ENCODE measurements at places on chromosomes 4 and X. TPM values are rescaled to one million over a fixed set of nuclear protein-coding genes. Genes with fewer than 3 reads are reported as not detected.

SERPINA7 gene
- 0.18 TPM for polyA plus RNA-seq

ATOH1 gene
- not detected for polyA plus RNA-seq

- no peak for DNase-seq
Measured at GRCh38 chr4:162221148-162221547, 57.3 kb upstream of the FSTL5 start.

GRCh38 chrX:121301356-121301755 lies 253.9 kb downstream of the GLUD2 start:
- DNase-seq = no peak

STAG2 gene
- 143 TPM for polyA plus RNA-seq

RNF128 gene
- 14.7 TPM for polyA plus RNA-seq

TRAM1L1 gene
- polyA plus RNA-seq = 17.3 TPM

- no peak for DNase-seq
Measured at GRCh38 chr4:7530932-7531639, 96.4 kb upstream of the PSAPL1 start.

DNA sequence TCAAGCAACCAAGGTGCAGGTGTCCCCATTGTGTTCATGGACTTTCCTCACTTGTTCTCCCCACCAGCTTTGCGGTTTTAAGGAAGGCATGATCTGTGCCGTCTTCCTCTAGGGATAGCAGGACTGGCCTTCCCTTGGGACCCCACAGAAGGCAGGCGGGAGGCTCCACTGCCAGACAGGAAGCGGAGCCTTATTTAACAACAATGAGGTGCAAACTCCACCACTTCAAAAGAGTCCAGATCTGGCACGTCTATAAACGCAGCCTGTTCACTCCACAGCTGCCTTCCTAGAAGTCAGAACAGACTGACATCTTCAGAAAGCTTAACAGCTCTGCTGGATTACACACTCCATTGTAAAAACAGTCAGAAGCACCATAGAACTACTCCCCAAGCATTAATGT lies 1.7 kb upstream of the GPR143 start:
- no peak for DNase-seq

GRCh38 chr4:156816360-156816755 lies 155.2 kb downstream of the PDGFC start:
- DNase-seq = no peak

PROM1 gene
- polyA plus RNA-seq = 41.0 TPM

CNGA1 gene
- polyA plus RNA-seq = 5.4 TPM

GRCh38 chr4:125891597-125892258 lies 577.0 kb downstream of the FAT4 start:
- DNase-seq = no peak

RAB39B gene
- polyA plus RNA-seq = 3.0 TPM

SASH3 gene
- 2.2 TPM for polyA plus RNA-seq

DNA sequence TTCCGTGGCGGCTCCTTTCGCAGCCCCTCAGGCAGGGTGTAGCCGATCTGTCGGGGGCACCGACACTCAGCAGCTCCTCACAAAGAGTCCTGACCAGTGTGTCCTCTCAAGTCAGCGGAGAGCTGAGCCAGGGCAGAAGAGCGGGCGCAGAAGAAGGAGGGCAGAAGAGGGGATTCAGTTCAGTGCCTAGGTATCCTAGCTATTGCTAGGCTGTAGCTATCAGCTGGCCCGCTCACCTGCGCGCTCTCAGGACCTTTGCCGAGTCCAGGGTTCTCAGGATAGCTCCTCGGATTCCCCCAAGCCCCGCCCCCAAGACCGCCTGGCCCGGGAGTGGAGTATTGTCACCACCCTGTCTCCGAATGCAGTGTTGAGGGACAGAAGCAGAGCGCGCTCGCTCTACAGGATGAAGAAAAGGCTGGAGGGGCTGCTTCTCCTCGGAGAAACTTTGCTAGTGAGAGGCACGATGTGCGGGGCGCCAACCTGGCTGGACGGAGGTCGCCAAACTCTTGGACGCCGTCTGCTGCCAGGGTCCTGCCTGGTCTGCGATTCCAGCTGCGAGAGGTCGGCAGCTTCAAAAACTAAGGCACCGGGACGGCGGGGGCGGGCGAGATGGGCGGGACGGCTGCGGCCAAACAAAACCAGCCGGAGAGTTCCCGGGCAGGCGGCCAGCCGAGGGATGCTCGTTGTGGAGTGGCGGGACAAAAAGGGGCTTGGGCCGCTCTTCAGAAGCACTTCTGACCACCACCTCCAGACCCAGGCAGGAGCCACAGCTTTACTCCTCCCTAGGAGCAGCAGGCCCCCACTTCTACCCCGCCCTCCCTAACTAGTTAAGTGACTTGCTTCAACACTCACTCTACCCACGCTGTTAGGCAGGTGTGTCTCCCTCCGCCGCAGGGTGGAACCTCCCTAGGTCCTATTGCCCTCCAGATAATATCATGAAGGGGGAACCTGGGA lies at the start of gene XKRX:
XKRX (minus strand) TSS at position 258 of the 954 bp plus-strand sequence. CDS start 613 bp downstream, outside the sequence.
- no peak for DNase-seq

- no peak for DNase-seq
Measured at GRCh38 chr4:79241846-79242245, 84.0 kb downstream of the NAA11 start.

- no peak for DNase-seq
Measured at GRCh38 chrX:124232523-124233201, 99.8 kb upstream of the TEX13D start.

DNA sequence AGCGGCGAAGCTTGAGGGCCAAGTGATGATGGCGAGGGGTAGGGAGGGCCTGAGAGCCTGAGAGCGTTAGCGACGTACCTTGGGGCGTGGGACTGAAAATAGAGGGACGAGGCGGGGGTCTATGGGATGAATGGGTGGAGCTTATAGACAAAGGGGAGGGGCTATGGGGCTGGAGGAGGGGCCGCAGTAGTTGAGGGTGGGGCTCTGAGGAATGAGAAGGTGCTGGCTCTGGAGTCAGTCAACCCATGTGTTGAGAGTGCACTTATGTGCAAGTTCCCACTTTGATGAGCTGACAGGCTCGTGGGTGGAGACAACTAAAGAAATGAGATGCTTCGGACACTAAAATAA lies 488 bp downstream of the TBC1D25 start:
- DNase-seq = no peak

DNA sequence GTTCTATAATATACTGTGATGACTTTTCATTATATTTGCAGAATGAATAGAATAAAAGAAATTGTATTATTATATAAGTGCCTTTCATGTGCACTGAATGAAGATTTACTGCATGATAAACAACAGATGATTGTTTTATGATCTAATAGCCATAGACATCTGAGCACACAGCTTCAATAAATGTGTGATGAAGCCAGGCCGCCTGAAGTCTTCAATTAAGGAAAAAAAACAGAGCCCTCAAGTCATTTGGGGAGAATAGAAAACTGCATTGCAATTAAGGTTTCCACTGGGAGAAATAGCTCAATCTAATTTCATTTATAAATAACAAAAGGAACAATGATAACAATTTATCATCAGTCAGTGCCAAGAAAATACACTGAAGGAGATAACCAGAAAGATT lies 955.2 kb downstream of the FSTL5 start:
- no peak for DNase-seq

DNA sequence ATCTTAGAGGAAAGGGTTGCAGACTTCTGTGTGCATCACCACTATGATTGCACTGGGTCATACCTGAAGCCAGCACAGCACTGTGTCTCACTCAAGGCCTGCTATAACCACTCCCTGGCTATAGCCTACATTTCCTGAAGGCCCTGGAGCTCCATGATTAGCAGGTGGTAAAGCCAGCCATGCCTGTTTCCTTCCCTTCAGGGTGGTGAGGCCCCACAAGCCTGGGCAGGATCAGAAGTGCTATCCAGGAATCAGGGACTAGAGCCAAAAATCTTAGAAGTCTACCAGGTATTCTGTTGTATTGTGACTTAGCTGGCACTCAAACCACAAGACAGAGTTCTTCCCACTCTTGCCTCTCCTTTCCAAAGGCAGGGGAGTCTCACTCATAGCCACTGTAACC lies 734.6 kb downstream of the GLUD2 start:
- no peak for DNase-seq

DNA sequence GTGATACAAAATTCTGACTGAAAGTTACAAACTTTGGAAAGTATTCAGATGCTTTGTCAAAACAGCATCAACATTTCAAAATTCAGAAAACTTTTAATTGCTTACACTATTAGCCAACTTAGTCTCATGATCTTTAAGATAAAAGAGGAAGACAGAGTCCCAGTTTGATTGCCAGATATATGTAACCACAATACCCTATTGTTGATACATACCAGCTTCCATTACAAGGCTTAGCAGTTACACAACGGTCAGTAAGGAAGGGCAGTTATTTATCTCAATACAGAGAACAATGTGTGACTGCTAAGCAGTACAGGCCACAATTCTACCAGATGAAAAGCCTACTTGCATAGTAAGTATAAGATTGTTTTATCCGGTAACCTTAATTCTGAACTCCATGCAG lies 138.4 kb downstream of the SPANXN3 start:
- DNase-seq = no peak

- DNase-seq = no peak
Measured at GRCh38 chr4:142497606-142498005, 348.5 kb downstream of the INPP4B start.

DNA sequence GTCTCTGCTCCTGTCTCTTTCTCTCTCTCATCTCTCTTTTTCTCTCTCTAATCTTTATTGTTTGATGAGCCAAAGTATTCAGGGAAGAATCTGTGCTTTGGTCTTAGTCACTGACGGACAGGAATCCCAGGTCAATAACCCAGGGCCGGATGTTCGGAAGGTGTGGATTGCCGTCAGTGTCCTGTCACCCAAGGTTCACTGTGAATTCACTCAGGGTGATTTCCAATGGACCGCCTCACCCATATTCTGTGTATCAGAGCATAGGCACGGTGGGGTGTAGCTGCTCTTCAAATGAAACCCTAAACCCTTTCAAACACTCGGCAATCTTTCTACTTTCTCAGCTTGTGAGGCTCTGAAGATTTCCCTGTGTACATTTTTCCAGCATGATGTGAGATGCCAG lies 144.6 kb upstream of the GPC4 start:
- no peak for DNase-seq

ASB12 gene
- polyA plus RNA-seq = 0.59 TPM

DNA sequence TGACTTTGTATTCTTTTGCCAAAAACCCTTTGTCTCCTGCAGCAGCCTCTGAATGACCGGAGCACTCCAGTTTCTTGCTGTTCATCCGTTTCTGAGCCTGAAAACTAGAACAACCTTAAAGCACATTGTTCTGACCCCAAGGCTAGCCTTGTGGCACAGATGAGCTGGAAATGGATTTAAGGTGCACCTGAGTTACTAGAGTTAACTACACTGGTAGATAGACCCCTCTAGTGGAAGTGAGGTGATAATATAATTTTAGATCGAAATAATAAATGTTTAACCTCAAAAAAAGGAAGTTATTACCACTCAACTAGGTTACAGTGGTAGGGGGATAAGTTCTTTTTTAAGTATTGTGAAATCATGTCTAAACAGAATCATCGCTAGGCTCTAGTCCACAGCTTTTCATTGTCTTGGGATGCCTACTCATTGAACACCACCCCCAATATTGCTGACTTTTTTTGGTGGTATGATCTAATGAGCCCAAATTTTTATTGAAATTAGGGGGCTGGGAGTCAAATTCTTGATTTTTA lies 2.7 kb downstream of the PLS3 start:
- no peak for DNase-seq

MTMR8 gene
- 2.5 TPM for polyA plus RNA-seq

GRCh38 chr4:88320780-88321373 lies 36.5 kb upstream of the PPM1K start:
- no peak for DNase-seq

RAB40AL gene
- 0.29 TPM for polyA plus RNA-seq

DNA sequence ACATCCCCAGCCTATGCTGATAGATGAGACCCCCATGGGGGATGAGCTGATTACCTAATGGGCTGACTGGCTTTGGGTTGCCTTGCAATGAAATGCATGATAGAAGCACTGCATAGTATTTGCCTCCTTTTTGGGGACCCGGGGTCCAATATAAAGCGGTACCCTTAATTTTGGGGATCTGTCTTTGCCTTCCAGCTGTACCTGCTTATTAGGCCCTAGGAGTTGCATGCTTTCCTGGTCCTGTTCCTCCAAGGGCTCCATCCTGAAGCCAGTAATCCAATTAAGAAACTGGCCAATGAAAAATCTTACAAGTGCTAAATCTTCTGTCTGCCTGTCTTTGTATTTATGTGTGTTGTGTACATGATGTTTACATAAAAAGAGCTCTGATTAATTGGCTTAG lies 791.6 kb downstream of the TRIML1 start:
- DNase-seq = no peak

GRCh38 chr4:88846206-88846790 lies 148.7 kb upstream of the NAP1L5 start:
- no peak for DNase-seq

SHOX gene
- not detected for polyA plus RNA-seq

DNA sequence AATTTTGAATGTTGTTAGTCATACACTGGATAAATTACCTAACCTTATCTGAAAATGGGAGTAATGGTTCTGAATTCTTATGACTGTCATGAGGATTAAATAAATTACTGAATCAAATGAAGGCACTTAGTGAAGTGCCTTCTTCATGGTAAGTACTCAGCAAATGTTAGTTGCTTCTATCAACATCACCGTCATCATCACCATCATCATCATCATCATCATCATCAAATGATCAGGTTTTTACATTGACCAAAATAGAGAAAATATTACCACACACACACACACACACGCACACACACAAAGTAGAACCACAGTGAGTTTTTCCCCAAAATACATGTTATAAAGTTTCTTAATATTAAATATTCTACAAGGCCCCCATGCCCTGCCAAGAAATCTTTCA lies 368.3 kb upstream of the FGF13 start:
- no peak for DNase-seq

- no peak for DNase-seq
Measured at GRCh38 chrX:152465132-152465531, 14.0 kb upstream of the GABRA3 start.

ABCE1 gene
- polyA plus RNA-seq = 70.1 TPM

DNA sequence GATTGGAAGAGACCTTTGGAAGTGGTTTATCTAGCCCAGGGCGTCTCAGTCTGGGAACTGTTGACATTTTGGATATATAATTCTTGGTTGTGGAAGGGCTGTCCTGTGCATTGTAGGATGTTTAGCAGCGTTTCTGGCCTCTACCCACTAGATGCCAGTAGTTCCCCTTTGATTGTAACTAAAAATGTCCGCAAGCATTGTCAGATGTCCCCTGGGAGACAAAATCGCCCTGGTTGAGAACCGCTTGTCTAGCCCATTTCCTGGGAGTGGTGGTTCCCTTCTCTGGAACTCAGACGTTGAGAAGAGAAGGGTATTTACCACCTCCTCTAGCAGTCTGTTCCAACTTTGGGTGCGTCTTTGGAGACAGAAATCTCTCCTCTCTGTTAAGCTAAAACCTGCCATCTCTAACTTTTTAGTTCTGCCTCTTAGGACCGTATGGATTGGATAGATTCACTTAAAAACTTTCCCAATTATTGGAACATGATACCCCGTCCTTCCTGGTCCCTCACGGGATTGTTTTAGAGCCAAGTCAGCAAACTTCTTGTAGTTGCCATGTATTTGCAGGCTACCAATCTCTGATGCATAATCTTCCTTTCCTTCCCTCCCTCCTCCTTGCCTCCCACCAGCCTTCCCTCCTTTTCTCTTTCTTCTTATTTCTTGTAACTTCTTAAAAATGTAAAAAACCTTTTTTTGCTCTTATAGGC lies 13.9 kb downstream of the TMEM165 start:
- no peak for DNase-seq

UGT2B15 gene
- 0.08 TPM for polyA plus RNA-seq

GRCh38 chr4:148557793-148558192 lies 115.6 kb upstream of the NR3C2 start:
- DNase-seq = no peak

Measured in left renal pelvis (tissue), 4 donors.